ENCODE measurements at places on chromosomes 12 and 14.

- no peak for DNase-seq
Measured at GRCh38 chr14:69079188-69079742, 73.7 kb downstream of the DCAF5 start.

- no peak for DNase-seq
Measured at GRCh38 chr12:103028881-103029639, 71.6 kb downstream of the ASCL1 start.

GRCh38 chr12:116520801-116521471, 38.2 kb upstream of the MAP1LC3B2 start:
- no peak for DNase-seq

GRCh38 chr14:97138801-97139200, 341.6 kb downstream of the VRK1 start:
- DNase-seq = no peak

GRCh38 chr14:79629411-79630287, 581.7 kb downstream of the DIO2 start:
- DNase-seq = no peak

DNA sequence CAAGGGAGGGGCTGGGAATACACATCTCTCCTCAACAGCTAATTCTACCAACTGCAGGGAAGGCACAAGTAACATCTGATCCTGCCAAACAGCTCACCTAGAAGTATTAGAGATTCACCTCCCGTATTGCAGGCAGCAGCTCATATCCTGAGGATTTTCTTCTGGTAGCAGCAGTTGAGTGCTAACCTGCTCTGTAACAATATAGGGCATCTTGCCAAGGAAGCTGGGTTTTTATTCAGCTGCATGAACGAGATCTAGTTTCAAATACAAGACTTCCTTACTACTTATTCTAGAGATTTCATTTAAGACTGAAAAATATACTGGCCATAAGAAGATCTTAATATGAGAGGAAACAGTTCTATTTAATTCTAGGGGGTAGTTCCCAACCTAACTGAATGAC, 261.4 kb upstream of the USP15 start:
- no peak for DNase-seq

- no peak for DNase-seq
Measured at GRCh38 chr12:85979641-85980040, 105.5 kb downstream of the NTS start.

DNA sequence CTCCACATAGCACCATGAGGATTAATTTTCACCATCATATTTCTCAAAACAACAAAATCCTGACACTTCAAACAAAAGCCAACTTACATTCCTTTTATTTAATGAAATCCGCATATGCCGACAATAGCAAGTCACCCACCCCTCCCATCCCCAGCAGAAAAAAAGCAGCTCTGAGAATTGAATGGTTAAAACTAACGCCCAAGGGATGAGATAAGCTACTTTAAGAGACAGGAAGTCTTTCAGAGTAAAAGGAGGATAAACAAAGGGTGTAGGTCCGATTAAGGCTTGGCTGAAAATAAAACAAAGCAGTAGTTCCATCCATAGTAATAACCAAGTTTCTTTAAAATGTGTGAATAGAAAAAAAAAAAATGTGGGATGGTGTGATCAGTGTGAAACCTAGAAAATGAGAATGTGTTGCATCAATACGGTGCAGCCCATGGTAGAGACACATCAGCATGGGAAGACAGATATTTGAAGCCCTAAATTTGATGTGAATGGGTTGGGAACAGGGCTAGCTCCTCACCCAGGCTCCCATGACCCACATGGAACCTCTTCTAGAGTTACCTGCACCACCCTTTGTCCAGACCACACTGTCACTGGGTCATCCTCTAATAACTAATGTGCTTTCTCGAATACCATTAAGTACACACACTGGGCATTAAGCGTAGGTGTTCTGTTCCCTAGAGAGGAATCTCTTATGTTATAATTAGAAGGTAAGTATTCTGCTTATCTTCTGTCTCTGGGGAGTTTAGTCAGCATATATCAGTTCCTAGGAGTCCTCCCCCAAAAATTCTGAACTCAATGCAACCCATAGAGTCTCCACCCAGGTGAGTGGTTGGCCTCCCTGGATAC, 31.7 kb downstream of the RTRAF start:
- no peak for DNase-seq

DNA sequence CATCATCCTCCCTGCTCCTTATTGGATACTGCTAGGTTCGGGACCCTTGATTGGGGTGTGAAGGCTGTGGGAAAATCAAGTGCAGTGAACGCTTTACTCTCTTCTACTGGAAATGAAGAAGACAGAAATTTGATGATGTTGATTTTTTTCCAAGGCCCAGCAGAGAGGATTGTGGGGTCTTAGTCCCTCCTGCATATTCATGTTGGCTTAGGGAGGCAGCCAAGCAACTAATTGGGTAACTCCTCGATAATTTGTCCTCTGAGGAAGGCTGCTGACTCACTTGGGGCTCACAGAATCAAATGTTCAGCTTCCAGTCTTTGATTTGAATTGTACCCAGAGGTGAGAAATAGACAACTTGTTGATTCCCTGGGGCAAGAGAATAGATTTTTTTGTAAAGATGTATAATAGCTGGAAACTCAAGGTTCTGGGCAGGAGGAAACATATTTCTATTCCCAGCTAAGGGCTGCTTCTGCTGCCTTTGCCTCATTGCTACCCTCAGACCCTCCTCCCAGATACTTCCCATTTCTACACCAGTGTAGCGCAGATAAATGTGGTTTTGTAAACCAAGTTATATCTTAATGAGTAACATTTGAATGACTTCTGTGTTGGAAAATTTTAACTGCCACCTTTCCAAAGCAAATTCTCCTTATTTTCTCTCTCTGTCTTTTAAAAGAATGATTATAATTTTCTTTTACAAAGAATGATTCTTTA, 21.7 kb downstream of the NEUROD4 start:
- no peak for DNase-seq

- no peak for DNase-seq
Measured at GRCh38 chr14:22812744-22813143, 2.5 kb downstream of the SLC7A7 start.

GRCh38 chr14:92215579-92215978, 93.8 kb downstream of the CPSF2 start:
- no peak for DNase-seq

DNA sequence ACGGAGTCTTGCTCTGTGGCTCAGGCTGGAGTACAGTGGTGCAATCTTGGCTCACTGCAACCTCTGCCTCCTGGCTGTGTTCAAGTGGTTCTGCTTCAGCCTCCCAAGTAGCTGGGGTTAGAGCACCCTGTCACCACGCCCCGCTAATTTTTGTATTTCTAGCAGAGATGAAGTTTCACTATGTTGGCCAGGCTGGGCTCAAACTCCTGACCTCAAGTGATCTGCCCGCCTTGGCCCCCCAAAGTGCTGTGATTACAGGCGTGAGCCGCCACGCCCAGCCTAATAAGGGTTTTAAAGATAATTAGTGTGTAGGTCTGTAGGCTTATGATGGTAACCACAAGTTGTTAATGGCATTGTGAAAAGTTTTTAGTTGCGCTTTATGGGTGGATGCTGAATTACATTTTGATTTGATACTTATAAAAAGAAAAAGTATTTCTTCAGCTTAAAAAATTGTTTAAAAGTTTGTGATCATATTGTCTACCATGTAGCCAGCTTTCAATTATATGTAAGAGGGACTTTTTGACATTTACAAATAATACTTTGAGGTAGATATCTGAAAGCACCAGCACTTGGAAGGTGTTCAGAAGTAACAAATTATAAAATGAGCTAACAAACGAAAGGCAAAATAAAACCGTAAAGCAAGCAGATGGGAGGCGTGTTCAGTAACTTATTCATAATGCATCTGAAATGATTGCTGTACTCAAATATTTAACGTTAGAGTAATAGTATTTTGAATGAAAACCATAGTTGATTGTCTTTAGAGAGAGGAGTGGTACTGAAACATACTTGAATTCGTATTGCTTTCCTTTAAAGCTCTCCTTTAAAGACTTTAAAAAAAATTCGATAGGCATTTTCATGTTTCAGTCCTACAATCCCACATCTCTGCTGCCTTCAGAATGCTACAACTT, 37.1 kb downstream of the MDM2 start:
- no peak for DNase-seq

DNA sequence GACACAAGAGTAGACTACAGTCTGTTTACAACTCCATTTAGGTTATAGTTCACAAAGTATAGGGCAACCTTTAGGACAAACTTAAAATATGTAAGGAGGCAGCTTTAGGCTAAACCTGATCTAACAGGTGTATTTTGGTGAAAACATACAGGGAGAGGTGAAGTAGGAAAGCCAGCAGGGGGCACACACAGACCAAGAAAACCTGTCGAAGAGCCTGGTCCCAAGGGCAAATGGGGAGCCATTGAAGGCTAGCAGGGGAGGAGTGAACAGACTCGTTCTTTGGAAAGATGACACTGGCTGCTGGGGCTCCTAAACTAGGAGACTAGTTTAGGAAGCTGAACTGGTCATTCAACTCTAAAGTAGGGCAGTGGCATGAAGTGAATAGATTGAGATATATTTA, 138.8 kb upstream of the WSCD2 start:
- DNase-seq = no peak

DNA sequence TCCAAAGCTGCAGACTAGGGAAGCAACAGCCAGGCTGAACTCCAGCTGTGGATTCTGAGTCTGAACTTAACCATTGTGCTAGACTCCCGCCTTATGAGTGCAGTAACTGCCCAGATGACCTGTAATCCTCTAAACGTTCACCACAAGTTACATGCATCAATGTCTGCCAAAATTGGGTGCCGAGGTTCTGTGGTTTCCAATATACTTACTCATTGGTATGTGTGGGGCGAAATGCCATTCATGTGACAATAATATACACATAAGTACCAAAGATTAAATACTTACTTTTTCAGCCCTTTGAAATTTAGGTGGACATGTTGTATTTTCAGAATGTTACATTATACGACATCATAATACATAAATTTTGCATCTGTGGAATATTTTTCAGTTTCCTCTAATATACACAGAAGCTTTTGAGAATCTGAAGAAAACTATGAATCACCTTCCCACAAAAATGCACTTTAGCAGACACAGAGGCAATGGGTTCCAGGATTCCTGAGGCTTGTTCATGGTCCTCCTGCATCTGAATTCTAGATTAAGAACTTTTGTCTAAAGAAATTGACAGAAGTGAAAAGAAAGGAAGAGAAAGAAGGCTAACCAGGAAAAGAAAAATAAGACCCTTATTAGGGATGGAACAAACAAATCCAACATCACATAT, 31.7 kb downstream of the GRIP1 start:
- DNase-seq = no peak

DNA sequence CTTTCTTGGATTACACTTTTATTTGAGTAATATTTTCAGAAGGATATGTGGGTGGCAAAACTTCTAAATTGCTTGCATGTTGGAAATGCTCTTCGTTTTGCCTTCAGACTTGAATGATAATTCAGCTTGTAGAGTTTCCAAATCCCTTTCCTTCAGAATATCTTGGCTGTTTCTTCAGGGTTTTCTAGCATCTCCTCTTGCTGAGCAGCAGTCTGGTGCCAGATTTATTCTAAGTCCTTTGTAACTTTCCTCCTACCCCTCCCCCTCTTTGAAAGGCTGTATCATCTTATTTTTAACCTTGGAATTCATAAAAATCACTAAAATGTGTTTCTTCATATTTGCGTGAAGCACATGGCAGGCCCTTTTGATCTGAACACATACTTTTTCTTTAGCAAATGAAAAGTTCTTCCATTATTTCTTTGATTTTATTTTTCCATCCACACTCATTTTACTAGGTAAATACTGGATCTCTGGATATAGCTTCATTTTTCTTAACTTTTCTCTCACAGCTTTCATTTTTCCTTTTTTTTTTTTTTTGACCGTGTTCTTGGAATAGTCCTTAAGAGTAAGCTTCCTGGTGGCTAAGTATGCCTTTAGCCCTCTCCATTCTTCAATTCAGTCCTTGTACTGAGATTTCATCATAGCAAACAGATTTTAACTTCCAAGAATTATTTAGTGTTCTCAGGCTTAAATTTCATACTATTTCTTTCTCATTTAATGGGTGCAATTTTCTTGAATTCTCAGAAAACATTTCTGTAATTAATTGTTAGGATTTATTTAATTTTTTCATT, 102.0 kb downstream of the SLC38A4 start:
- DNase-seq = no peak

- DNase-seq = no peak
Measured at GRCh38 chr12:95820096-95820703, 29.6 kb upstream of the NTN4 start.

- DNase-seq = no peak
Measured at GRCh38 chr12:99136516-99136915, 491.4 kb downstream of the APAF1 start.

- no peak for DNase-seq
Measured at GRCh38 chr12:74337951-74338350, 199.7 kb upstream of the ATXN7L3B start.

- DNase-seq = no peak
Measured at GRCh38 chr12:74732826-74733225, 195.2 kb downstream of the ATXN7L3B start.

Measured in stimulated activated CD8-positive, alpha-beta memory T cell treated with anti-CD3 and anti-CD28 coated beads, Interleukin-2, amount 100 ng/mL, for 1 hour (primary cell).